ENCODE measurements at places on chromosomes 16 and 17.

DNA sequence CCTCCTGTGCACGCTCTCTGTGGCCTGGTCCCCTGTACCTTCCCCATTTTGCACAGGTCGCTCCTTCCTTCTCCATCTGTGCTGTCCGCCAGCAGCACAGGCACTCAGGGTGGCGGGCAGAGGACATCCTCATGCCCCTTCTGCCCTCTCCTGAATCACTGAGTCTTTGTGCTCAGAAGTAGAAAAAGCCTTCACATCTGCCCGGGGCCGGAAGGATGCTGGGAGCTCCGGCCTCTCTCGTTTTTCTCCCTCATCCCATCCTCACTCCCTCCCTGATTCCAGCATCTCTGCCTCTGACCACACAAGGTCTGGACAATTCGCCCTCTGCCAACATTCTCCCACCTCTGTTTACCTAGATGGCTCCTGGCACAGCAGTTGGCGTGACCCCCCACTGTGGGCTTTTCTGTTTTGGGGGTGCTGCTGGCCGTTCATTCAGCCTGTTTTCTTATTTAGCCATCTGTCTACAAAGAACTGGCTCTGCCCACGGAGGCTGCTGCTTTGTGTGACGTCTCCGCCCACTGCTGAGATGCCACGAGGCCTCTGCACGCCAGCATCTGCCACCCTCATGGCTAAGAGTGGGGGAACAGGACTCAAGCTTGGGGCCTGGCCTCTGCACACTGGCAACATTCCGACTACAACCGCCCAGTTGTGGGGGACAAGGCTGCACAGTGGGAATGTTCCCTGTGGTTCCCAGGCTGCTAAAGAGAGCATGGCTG, 36.7 kb downstream of the SEC14L5 start:
- peak; percentile 82 for DNase-seq

- no peak for DNase-seq
Measured at GRCh38 chr17:33137426-33137825, 145.8 kb downstream of the SPACA3 start.

DNA sequence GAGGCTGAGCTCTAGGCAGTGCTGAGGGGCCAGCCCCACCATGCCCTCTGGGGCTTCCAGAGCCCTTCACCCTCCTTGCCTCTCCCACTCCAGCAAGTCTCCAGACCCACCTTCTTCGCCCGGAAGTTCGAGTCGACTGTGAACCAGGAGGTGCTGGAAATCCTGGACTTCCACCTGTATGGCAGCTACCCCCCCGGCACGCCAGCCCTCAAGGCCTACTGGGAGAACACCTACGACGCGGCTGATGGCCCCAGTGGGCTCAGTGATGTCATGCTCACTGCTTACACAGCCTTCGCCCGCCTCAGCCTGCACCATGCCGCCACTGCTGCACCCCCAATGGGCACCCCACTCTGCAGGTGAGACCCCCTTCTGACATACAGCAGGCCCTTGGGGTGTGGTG, 10.5 kb downstream of the XYLT2 start:
- no peak for DNase-seq

DNA sequence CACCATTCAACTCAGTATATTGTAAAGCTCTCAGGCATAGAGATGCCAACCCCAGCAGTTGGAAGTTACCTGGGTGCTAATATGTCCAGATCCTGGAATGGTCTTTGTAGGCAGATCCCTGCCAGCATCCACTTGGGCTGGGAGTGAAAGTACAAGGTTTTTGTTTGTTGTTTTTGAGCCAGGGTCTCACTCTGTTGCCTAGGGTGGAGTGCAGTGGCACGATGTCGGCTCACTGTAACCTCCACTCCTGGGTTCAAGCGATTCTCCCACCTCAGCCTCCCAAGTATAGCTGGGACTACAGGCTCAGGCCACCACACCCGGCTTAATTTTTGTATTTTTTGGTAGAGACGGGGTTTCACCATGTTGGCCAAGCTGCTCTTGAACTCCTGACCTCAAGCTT, 177.6 kb downstream of the IRF8 start:
- DNase-seq, result no peak

- no peak for DNase-seq
Measured at GRCh38 chr16:49454426-49455180, 81.0 kb downstream of the C16orf78 start.

DNA sequence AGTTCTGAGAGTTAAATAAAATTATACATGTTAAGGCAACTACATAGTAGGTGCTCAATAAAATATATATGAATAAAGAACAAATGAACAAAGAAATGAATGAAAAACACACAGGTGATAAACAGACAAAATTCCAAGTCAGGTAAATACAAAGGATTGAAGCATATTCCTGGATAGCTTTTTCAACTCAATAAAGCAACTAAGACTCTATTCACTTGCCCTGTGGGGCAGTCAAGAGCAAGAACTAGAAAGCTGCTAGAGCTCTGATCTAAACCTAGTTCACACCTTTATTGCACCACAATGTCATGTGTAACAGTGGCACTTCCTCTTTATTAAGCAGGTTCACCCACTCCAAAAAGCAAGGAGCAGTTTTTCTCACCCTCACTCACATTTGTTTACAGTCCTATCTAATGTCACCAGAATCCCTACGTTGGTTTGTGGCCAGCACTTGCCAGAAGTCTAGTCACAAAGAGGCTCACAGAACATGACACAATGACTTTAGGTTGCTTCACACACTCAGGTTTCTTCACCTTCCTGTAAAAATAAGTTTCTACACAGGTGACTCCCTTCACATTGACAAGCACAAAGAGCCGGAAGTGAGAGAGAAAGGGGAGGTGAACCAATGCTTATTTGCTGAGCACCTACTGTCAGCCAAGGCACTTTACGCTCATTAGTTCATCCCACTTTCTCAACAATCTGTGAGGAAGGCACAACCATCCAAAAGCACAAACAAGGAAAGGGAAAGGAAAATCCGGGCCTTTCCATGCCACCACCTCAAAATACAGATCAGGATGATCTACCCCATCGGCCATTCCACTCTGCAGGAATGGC, 70.8 kb downstream of the XPO6 start:
- no peak for DNase-seq

DNA sequence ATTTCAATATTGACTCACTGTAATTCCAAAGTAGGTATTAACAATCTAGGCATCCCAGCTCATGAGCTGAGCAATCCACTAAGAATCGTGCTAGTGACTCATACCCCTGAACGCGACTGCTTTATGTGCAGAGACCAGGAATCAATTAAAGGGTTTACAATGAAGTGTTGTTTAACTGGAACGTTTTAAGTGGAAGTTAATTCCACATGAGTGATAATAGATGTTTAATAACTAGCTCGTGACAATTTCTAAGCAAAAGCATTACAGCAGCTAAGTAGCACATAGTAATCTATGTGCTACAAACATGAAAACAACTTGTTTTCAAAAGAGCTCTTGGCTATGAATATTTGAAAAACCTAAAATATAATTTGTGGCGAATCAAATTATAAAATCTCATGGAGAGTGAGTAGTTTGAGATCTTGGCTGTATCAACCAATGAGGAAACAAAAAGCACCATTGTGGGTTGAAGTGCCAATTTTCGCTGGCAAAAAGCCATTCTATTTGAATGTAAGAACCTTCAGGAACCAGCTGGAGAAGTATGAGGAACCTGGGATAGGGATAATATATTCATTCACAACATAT, 9.4 kb downstream of the GJC1 start:
- DNase-seq, result no peak

DNA sequence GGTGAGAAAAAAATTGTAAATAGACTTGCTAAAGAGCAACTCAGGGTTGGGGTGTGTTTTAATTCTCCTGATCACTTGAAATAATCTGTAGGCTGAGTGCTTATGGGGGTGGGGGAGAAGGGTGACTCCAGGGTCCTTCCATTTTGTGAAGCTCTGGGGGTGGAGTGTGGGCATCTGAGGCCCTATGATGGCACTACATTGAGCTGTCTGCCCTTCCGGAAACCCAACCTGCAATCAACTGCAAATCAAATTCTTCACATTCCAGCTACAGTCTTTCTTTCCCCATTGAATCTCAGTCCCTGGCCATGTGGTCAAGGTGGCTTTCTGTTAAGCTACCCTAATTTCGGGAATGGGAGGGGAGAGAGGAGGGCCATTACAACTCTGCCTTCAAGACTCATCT, 6.0 kb upstream of the CDC6 start:
- DNase-seq, result no peak

- peak; percentile 19 for DNase-seq
Measured at GRCh38 chr16:1825864-1826690, 548 bp downstream of the HAGH start.

DNA sequence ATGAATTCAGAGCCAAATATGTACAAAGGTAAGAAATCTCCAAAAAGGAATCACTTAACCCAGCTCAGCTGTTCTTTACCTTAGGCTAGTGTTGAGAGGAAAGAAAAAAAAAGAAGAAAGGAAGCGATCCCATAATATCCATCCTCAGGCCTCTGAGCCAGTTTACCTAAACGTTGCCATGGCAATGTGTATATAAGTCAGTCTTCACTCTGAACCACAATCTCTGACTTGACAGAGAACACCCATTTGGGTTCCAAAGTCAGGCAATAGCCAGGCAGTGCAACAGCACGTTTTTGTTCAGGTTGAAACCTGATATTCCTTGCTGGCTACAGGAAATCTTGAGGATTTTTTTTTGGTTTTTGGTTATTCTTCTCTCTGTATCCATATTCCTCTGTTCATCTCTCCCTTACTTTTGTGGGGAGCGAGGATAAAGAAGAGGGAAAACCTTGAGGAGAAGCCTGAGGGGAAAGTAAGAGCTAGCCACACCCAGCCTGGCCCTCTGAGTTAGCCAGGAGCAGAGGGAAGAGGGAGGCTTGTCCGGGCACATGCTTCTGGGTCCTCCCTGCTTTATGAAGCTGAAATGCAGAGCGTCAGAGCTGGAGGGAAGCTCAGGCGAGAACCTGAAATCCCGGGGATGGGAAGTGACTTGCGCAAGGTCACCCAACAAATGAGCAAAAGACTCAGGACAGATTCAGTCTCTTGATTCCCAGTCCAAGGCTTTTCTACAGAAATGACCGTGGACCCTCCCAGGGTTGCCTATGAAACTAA, 152.7 kb downstream of the SOX9 start:
- DNase-seq, result no peak

GRCh38 chr16:19860166-19861041, 24.2 kb downstream of the GPRC5B start:
- peak; percentile 56 for DNase-seq

- peak; percentile 50 for DNase-seq
Measured at GRCh38 chr17:75875940-75876189, 2.5 kb downstream of the TRIM47 start.

DNA sequence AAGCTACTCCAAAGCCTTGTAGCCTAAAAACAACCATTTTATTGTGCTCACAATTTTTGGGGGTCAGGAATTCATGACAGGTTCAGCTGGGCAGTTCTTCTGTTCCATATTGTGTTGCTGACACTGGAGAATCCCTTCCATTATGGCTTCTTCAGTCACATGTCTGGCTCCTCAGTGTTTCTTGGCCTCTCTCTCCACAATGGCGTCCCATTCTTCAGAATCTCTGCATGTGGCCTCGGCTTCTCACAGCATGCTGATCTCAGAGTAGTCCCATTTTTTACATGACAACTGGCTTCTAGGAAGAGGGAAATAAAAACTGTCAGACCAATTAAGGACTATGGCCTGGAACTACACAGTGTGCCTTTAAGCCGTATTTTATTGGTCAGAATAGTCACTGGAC, 49.7 kb downstream of the NF1 start:
- DNase-seq, result no peak

GRCh38 chr16:88703486-88704309, 2.5 kb downstream of the RNF166 start:
- peak; percentile 63 for DNase-seq

DNA sequence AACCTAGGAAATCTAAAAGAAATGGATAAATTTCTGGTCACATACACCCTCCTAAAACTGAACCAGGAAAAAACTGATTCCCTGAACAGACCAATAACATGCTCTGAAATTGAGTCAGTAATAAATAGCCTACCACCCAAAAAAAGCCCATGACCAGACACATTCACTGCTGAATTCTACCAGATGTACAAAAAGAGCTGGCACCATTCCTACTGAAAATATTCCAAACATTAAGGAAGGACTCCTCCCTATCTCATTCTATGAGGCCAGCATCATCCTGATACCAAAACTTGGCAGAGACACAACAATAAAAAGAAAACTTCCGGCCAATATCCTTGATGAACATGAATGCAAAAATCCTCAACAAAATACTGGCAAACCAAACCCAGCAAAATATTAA, 52.9 kb downstream of the TTC19 start:
- no peak for DNase-seq

GRCh38 chr16:88338111-88338510, 44.6 kb upstream of the ZNF469 start:
- DNase-seq, result no peak

DNA sequence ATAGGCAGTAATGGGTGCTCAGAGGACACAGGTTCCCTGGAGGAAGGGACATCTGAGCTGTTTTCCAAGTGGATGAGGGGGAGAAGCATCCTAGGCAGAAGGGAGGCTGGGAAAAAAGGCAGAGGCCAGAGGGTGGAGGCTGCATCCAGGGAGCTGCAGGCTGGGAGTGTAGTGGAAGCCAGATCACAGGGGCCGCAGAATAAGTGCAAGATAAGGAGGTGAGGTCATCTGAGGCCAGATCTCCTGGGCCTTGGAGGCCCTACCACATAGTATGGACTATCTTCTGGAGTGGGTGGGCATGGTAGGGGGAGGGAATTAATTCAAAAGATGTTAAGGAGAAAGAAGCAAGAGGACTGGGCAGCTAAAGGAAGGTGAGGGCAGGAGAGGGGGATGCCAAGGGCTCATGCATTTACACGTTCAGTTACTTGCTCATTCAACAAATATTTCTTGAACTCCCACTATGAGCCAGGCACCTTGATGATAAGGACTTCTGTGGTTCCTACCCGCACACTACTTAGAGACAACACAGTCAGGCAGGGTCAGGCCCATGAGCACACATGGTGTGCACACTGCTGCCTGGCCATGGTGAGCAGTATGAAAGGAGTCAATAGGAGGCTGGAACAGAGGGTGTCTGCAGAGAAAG, 2.4 kb upstream of the RIPOR1 start:
- DNase-seq, result no peak

GRCh38 chr16:22677024-22677830, 136.7 kb upstream of the HS3ST2 start:
- no peak for DNase-seq

DNA sequence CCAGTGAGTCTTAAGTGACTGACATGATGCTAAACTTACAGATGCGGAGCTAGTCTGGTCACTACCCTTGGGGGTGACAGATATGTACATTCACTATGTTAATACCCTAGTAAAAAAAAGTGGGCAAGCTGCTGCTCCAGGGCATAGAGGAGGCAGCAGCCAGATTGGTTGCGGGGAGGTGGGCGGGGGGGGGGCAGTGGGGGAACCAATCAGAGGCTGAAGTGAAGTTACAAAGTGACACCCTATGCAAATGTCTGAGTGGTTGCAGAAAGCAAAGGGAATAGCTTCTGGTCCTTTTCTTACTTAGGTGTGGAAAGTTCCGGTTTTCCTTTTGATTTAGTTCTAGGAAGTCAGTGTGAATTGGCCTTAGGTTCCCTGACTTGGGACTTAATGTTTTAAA, 12.1 kb downstream of the NDEL1 start:
- no peak for DNase-seq

Measured in globus pallidus (tissue), 1 donor.